ENCODE measurements at places on chromosomes 16 and 17.

DNA sequence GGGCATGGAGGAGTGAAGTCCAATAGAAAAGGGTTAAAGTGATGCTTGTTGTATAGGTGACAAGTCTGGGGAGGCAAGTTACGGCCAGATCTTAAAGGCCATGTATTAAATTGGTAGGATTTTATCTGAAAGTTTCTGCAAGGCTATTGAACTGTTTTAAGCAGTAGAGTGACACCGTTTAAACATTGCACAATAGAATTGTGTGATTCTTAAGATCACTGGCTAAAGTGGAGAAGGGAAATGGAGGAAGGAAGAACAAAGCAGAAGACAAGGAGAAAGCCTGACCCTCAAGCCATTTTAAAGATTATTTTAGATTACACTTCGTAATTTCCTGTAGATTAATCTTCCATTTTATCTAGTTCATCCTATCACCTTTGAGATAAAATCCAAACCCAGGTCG is 5.6 kb upstream of the MPHOSPH6 start:
- DNase-seq = no peak

DNA sequence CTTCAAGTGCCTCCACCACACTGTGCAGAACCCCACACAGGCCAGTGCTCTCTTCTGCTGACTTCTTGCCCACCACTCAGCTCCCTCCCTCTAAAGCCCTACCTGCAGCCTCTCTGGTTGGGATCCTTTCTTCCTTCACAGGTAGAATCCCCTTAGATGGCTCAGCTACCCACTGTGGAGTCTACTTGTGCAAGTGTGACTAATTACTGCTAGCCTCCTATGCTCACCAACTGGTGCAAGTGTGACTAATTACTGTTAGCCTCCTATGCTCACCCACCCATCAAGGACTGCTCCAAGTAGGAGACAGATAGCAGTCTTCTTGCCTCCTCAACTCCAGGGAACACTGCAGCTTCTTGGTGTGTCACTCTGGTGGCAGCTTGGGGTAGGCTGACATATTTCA is 43.6 kb downstream of the TEX14 start:
- DNase-seq = no peak

- DNase-seq = no peak
These were observed 21.1 kb downstream of the STH start for GRCh38 chr17:46020023-46020761.

GRCh38 chr16:47687694-47688093 is 226.6 kb downstream of the PHKB start:
- DNase-seq = no peak

DNA sequence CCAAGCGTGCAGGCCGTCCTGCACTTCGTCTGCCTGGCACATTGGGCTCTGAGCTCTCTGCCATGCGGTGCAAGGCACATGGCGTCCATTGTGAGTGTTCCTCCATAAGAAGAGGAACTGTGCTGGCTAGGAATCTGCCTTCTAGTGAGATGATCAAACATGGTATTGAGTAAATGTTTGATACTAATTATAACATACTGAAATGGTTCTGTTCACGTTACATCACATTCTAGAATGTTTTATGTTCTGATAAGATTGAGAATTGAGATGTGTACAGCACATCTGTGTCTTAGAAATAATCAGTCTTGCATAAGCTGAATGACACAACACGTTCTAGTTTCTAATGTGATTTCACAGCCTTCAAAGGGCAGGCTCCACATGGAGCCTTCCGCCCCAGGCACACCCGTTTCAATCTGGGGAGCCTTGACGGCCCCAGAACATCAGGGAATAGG is 42.9 kb downstream of the USP10 start:
- no peak for DNase-seq

- no peak for DNase-seq
These were observed 15.3 kb downstream of the NPLOC4 start for GRCh38 chr17:81621494-81622130.

DNA sequence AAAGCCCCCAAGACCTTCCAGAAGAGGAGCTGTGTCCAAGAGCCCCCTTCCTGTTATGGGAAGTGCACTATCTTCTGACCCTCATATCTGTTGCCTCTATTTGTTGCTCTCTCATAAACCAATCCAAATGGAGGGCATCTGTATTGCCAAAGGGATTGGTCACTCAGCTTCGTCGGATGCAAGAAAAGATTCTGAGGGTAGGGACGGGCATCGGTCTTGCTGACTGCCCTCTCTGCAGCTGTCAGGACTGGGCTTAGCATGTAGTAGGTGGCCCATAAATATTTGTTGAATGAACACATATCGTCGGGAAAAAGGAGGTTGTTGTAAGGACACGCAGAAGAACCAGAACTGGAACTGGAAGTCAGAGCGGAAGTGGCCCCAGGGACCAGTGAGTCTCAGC is 44.1 kb downstream of the CCDC42 start:
- no peak for DNase-seq

GRCh38 chr16:50839920-50840729 is 98.2 kb downstream of the CYLD start:
- no peak for DNase-seq

- DNase-seq = no peak
These were observed 5.6 kb downstream of the PER1 start for GRCh38 chr17:8146381-8147140.

DNA sequence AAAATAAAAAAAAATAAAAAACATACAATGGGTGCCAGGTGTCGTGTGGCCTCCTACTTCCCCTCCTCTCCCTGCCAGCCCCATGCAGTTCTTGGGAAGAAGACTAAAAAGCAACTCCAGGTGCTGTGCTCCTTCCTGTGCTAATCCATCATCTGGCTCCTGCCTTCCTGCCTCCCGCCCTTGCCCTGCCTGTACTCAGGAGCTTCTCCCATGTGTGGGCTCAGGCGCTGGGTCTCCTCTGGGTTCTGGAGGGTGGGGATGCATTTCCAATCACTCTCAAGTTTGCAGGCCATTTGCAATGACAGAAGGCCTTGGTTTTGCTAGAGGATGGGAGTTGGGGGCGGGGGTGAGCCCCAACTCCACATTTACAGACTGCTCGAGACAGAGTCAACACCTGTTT is 122.9 kb downstream of the SDK2 start:
- no peak for DNase-seq

DNA sequence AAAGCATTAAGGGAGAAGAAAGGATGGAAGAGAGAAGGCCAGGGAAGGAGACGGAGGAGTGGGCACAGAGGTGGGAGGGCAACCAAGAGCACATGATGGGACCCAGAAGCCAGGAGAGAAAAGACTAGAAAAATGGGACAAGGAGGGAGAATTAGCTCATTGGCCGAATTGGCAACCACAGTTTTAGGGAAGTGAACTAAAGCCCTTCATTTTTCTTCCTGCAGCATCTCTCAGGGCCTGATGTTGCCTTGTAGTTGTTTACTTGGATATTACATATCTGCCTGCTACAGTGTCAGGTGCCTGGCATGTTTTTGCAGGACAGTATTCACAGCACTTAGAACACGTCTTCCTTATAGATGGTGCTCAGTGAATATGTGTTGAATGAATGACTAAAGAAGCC is 19.0 kb downstream of the EMP2 start:
- no peak for DNase-seq

DNA sequence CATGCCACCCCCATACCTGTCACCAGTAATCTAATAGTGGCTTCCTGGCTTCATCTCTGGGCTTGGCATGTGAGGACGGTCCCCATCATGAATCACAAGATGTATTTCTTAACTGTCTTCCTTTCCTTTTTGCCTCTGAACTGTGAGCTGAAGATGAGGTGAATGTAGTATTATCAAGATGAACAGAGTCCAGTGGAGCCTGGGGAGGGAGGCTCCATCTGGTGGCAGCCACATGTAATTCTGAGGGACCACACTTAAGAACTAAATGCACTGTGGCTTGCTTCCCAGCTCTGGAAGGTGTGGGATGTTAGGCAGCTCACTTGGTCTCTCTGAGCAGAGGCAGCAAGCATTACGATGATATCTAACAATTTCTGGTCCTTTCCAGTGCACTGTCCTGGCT is 354.9 kb upstream of the ASIC2 start:
- peak; percentile 11 for DNase-seq

DNA sequence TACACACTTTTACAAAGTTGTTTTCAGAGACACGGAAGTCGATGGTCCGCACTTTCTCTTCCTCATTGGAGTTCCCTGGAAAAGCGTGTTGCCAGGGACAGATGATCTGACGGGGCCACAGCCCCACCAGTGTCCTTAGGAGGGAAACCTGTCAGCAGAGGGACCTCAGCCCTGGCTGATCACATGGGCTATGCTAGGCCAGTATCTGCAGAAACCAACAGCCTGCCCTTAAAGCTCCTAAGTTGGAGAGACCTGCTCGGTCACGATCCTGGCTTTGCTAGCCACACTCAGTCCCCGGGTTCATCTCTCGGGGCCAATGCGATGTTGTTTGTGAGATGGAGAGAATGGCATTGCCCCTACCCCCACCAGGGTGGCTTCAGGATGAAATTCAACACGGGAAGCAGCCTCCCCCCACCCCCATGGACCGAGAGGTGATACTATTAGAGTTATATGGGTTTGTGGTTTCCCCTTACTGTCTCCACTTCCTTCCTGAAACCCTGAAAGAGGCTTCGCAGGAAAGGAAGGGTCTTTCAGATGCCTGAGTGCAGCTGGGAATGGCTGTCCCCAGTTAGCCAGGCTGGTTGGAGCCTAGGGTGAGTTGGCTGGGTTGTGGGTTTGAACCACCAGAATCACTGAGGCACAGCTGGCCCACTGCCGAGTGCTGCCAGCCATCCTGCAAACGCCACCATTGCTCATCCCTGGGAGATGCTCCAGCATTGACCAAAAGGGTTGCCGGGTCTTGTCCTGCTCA is 16.6 kb downstream of the RMI2 start:
- DNase-seq = no peak

GRCh38 chr17:32772453-32773025 is 104.4 kb downstream of the MYO1D start:
- no peak for DNase-seq

Data from DMS79 (cell line).